ENCODE measurements at places on chromosomes 13 and 19.
A peak's percentile ranks its signal among the peaks of the same experiment; 100 is the strongest.

GRCh38 chr13:49690133-49690994, 922 bp downstream of the EBPL start:
- DNase-seq, result no peak

GRCh38 chr19:47406711-47407416, 12.5 kb downstream of the MEIS3 start:
- peak; percentile 55 for DNase-seq

- no peak for DNase-seq
Measured at GRCh38 chr13:50428183-50428877, 413.1 kb downstream of the KCNRG start.

DNA sequence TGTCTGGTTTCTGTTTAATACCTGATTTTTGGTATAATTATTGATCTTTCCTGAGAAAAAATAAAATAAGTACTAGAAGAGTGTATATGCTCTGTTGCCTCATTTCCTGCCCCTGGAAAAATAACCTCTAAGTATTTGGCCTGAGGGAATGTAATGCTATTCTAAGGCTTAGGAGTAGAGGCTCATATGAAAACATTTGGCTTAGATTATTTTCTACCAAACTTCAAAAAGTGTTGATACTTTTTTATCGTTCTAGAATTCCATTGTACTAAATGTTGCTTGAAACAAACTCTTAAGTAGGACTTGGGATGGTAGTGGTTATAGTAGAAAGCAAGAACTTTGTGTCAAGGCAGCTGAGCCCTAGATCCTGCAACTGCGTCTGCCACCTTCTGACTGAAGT, 57.8 kb downstream of the COG3 start:
- DNase-seq, result no peak

DNA sequence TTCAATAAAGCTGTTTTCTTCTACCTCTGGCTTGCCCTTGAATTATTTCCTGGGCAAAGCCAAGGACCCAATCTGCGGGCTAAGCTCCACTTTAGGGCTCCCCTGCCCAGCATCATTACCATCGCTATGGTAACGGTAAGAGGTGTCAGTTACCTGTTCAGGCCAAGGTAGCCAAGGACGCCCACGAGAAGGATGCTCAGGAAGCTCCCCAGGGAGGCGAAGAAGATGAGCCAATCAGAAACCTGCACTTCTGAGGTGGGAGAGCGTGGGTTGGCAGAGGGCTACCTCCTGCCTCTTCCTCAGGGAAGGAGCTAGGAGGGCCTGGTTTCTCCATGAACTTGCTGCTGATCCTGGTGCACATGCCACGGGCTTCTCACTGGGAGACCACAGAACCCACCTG, 24.7 kb downstream of the IL12RB1 start:
- no peak for DNase-seq

DNA sequence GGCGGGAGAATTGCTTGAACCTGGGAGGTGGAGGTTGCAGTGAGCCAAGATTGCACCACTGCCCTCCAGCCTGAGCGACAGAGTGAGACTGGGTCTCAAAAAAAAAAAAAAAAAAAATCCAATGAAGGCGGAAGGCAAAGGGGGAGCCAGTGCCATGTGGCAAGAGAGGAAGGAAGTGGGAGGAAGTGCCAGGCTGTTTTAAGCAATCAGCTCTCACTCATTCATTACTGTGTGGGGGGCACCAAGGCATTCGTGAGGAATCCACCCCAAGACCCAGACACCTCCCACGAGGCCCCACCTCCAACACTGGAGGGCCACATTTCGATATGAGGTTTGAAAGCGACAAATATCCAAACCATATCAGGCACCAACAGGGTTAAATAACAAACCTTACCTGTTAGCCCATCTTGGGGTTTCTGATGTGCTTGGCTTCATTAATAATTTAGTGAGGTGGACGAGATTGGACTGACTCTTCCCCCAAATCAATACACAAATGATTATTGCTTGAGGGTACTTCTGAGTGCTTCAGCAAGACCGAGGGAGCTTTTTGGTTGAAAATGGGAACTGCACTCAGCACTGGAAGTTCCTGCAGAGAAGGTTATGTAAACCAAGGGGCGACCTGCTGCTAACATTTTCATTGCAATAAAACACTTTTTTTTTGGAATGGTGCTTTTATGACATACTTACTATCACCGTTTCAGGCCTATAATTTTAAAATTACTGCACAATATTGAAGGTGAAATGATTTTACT, 7.5 kb upstream of the LRP3 start:
- DNase-seq, result peak; percentile 41

DNA sequence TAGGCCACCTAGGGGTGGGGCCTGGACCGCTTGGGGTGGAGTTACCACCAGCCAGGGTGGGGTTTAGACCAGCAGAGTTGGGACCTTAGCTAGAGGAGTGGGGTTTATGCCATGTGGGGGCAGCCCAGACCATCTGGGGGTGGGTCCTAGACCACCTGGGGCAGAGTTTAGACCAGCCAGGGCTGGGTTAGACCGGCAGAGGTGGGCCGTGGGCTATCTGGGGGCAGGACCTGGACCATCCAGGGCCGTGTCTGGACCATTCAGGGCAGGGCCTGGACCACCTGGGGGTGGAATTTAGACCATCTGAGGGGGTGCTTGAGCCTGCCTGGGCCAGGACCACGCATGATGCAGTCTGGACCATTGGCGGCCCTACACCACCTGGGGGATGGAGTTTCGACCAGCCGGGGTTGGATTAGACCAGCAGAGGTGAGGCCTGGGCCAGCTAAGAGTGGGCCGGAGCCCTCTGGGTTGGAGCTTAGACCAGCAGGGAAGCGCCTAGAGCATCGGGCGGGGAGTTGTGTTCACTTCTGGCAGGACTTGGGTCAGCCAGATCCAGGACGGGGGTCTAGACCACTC, 10.0 kb upstream of the CACNG6 start:
- no peak for DNase-seq

GRCh38 chr19:47381653-47382279, 32.7 kb downstream of the DHX34 start:
- DNase-seq, result peak; percentile 71

DNA sequence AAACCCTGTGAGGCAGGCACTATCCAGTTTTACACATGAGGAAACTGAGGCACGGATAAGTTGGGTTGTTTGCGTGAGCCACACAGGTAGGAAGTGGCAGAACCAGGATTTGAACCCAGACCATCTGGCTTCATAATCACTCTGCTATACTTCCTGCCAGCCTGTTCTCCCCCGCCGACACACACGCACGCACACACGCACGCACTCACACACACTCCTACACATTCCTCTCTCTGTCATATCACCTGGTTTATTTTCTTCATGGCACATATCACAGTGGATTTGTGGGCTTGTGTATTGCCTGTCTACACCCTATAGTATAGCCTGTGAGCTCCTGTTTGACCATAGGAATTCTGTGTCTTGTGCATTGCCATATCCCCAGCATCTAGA, 140.0 kb downstream of the SIPA1L3 start:
- no peak for DNase-seq

DNA sequence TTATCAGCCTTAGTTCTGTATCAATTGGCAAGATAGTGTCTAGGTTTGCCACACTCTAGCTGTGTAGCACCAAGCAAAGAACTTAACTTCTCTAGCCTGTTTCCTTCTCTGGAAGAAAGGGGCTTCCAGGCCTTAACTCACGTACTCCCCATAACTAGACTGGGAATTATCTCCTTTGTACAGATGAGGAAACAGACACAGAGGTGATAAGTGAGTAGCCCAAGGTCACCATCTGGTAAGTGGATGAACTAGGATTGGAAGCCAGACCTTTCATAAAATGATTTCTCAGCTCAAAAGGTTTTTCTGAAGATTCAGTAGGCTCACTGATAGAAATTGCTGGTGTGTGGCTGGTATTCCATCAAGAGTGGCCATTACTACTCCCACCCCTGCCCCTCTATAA, 3.1 kb downstream of the ZNF428 start:
- no peak for DNase-seq

DNA sequence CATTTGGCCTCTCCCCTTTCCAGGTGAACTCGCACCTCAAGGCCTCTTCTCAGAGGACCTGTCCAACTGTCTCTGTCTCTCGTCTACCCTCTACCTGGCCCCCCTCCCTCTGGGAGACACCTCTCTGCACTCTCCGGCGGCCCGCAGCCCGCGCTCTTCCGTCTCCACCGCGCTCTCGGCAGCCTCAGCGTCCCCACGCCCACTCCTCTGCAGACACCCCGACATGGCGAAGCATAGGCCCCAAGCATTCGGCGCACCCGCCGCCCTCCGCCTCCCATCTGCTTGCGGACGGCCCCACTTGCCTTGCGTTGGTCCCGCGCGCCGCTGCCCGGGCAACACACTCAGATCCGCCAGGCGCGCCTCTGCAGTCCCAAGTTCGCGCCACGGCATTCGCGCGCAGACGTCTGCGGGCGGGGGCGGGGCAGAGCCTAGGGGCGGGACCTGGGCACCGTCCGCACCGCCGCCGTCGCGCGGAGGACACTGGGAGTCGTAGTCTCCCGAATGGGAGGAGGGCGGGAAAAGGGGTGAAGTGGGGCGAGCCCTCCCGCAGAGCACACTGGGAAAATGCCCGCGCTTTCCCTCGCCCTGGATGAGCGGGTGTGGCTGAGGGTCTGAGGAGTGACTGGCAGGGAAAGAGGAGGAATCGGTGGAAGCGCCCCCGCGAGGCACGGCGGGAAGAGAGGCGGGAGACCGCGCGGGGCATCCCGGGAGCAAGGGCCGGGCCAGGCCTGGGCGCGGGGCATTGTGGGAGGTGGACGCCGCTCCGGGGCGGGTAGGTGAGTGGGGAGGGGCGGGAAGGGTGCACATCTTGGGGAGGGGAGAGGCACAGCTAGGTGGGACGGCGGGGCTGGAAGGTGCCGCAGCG, at the start of the genes LIG1 and ZSWIM9:
Gene LIG1 (minus strand): TSS at position 406 of the 865 bp plus-strand sequence. CDS start 4,778 bp downstream, outside the sequence.
Gene ZSWIM9 (plus strand): TSS at position 742 of the 865 bp plus-strand sequence. CDS start 1,123 bp downstream, outside the sequence.
- DNase-seq, result peak; percentile 88

- DNase-seq, result no peak
Measured at GRCh38 chr13:64767054-64767453, 2463.1 kb downstream of the PCDH9 start.

GRCh38 chr13:75904012-75904411, 267.9 kb downstream of the LMO7 start:
- DNase-seq, result no peak

- peak; percentile 56 for DNase-seq
Measured at GRCh38 chr13:77918391-77919245, at the start of gene EDNRB. EDNRB (minus strand) TSS chr13:77918831; CDS start chr13:77918573, 258 bp downstream.

GRCh38 chr13:46388846-46389245, 1.8 kb upstream of the RUBCNL start:
- no peak for DNase-seq

DNA sequence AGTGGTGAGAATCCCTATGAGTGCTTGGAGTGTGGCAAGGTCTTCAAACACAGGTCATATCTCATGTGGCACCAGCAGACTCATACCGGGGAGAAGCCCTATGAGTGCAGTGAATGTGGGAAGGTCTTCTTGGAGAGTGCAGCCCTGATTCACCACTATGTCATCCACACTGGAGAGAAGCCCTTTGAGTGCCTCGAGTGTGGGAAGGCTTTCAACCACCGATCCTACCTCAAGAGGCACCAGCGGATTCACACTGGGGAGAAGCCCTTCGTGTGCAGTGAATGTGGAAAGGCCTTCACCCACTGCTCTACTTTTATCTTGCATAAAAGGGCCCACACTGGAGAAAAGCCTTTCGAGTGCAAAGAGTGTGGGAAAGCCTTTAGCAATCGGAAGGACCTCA, 18.7 kb upstream of the AURKC start:
- DNase-seq, result no peak

- no peak for DNase-seq
Measured at GRCh38 chr13:109783447-109783814, 3.0 kb downstream of the IRS2 start.

- no peak for DNase-seq
Measured at GRCh38 chr19:46133101-46133627, 8.7 kb upstream of the IGFL3 start.
